Epithelial cell of proximal tubule (primary cell): ENCODE measurements at places on chromosomes 11 and 22.

DNA sequence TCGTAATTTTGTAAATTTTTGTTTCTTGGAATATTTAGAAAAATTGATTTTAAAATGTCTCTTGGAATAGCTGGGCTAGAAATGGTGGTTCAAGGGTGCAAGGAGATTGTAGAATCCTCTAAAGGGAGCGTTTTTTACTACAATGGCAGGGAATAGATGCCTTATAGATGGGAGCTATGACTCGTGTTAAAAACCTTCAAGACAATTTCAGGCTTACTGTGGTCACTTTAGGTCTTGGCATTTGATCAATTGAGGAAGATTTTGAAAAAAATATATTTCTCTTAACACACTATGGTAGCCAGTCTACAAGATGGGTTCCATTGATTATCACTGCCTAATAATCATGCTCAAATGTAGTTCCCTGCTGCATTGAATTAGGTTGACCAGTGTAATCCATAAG is 25.0 kb downstream of the METTL15 start:
- DNase-seq, result no peak

DNA sequence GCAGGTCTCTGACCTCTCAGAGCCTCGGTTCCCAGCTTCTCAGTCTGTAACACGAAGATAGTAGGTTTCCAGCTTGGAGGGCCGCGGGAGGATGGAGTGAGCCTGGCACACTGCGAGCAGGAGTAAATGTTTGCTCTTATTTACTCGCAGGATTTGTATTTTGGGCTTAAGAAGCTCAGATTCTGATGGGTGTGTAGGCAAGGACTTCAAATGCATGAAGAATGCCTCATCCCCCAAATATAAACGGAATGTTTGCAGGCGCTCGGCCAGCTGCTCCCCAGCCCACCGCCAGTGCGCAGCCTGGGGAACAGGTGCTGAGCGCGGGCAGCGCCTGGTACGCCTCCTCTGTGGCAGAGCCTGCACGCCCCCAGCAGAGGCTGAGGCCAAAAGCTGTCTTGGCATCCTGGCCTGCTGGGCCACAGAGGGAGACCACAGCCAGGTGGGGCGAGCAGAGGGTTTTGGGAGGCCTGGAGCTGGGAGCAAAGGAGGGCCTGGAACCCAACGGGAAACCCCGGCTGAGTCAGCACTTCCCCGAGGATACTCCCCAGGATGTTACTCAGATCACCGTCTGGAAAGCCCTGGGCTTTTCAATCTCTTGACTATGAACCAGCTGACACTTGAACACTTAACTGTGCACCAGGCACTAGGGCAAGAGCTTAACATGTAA is 9.4 kb downstream of the EHD1 start:
- DNase-seq, result no peak

DNA sequence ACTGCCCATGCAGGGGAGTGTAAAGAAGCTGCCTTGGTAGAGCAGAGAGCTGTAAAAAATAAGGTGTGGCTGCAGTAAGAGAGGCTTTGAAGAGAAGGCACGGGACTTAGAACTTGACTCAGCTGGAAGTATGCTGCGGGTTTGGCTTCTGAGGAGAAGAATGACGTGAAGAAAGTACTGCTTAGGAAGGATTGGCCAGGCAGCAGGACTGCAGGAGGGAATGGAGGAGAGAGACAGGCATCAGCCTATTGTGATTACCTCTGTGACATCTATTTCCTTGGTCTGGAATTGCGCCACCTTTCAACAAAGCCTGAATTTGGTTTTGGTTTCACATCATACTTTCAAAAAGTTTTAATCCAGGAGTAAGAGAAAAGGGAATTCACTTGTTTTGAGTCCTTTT is 22.5 kb downstream of the PRRG4 start:
- no peak for DNase-seq

GRCh38 chr11:83069441-83070043 is 2.2 kb downstream of the RAB30 start:
- DNase-seq, result no peak

DNA sequence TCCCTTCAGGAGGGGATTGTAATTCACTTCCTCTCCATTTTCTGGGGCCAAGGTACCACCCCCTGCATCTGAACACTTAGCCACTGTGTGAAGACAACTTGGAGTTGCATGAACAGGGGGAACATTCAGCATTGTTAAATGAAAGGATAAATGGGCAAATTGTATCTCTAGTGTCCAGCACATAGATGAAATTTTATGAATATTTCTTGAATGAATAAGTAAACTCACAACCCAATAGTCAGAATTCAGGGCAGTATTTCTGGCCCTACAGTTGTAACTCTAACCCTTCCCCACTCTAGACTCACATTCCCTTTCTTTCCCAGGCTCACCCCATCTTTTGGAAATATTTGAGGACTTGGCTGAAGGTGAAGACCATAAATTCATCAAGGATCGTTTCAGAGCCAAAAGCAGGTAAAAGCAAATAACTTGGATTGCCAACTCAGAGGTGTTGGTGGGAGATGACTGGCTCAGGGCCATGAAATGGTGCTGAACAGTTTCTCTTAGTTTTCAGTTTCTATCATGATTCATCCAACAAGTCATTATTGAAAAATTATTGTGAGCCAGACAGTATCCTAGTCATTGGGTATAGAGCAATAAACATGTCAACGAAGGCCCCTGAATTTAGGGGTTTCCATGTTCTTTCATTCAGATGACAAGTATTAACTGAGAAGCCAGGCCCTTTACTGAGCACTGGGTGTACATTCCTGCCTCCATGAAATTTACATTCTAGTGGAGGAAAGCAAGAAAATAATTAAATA is 33.3 kb upstream of the ZC3H12C start:
- DNase-seq, result no peak
